ENCODE measurements at places on chromosomes 6 and 20. TPM values are rescaled to one million over a fixed set of nuclear protein-coding genes. Genes with fewer than 3 reads are reported as not detected.

RAET1G gene
- 6.8 TPM for total RNA-seq

PTK7 gene
- 5.8 TPM for total RNA-seq

CDSN gene
- total RNA-seq: 0.05 TPM

RBPJL gene
- total RNA-seq: not detected

MUCL3 gene
- 0.20 TPM for total RNA-seq

TAGAP gene
- not detected for total RNA-seq

All from A549 treated with Mapracorat at 1 μM for 4 hours (cell line).